ENCODE measurements at places on chromosomes 7 and 10. TPM values are rescaled to one million over a fixed set of nuclear protein-coding genes. Genes with fewer than 3 reads are reported as not detected.

DNA sequence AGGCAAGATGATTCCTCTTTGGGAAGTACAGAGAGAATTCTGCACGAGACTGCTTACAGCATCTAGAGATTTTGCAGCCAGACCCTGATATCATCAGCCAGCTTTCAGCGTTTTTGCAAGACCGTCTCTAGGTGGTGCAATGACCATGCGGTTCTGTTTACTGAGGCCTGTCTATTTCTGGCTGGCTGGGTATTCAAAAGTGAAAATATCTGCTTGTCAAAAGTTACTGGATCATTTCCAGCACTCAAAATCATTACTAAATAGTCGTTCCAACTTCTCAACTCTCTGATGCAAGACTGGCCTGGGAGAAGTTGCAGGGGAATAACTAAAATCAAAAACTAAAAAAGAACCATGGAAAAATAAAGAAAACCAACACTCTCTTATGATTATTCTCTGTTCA, 240.1 kb downstream of the ELMO1 start:
- peak; percentile 64 for DNase-seq

DNA sequence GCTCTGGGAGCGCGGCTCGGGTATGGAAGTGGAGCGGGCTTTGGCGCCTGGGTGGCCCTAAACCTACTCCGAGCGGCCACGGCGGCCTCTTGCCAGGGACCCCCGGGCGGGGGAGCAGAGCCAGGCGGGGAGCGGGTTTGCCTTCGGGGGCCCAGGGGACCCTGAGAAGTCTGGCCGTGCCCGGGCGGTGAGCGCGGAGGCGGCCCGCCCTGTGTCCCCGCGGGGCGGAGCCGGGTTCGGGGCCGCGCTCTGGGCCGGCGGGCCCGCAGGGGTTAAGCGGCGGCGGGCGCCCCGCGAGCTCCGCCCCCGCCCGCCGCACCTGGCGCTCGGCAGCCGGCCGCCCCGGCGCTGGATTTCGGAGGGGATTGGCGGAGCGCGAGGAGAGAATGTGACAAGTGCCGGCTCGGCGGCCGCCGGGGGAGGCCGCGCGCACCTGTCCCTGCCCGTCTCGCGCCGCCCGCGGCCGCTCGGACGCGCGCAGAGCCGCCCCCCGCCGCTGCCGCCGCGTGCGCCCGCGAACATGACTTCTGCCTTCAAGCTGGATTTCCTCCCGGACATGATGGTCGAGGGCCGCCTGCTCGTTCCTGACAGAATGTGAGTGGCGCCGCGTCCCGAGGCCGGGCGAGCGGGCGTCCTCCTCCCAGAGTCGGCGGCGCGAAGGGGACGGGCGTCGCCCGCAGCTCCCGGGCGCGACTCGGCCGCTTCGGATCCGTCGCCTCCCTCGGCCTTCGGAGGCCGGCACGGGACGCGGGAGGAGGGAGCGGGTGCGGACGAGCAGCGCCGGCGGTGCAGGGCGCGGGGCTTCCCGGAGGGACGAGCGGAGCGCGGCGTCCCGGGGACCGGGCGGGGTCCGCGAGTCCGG, at the start of gene CELF2:
CELF2 (plus strand) TSS at position 303 of the 862 bp plus-strand sequence; CDS start at position 521, 218 bp downstream.
- peak; percentile 74 for DNase-seq

DNA sequence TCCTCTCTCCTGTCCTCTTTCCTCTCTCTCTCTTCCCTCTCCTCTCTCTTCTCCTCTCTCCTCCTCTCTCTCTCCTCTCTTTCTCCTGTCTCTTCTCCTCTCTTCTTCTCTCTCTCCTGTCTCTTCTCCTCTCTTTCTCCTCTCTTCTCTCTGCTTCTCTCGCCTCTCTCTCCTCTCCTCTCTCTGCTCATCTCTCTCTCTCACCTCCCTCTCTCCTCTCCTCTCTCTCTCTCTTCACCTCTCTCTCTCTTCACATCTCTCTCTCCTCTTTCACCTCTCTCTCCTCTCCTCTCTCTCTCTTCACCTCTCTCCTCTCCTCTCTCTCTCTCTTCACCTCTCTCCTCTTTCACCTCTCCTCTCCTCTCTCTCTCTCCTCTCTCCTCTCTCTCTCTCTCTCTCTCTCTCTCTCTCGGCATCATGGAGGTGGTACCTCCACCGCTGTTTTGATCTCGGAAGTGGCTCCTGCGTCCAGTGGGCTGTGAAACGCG, 30.1 kb downstream of the CFAP46 start:
- DNase-seq = no peak

DNA sequence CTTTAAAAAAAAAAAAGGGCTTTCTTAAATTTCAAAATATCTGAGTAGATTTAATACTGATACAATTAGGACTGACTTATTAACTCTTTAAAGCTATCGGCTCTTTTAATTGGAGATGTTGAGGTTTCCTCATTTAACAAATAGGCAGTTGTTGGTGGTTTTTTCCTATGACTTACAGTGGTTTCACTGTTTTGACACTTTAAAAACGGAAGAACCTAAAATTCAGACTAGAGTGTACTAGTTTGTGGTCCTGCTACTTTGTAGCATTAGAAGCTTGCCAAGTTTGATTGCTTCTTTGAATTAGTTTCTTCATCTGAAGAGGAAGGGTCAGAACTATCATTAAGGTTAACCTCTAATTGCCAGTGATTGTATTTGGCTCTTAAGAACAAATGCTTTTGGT, 27.7 kb downstream of the CUL1 start:
- no peak for DNase-seq

GRCh38 chr7:128946936-128947830, 9.5 kb downstream of the IRF5 start:
- DNase-seq = no peak

The RNF148 gene
- total RNA-seq = 0.63 TPM

GRCh38 chr10:101536800-101537199, 51.3 kb downstream of the POLL start:
- no peak for DNase-seq

DNA sequence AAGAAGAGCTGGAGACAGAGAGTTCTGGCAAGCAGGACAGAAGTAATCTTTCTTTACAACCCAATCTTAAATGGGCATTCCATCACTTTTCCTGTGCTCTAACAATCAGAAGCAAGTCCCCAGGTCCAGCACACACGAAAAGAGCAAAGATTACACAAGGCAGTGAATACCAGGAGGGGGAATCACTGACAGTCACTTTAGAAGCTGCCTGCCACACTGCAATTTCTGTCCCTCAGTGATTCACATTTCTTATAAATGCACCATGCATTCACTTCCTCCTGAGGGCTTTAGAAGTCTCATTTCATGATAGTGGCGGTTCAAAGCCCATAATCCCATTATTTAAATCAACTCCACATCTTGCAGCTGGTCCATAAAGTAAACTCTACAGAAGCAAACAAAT, 362.5 kb downstream of the POM121L12 start:
- DNase-seq = no peak

DNA sequence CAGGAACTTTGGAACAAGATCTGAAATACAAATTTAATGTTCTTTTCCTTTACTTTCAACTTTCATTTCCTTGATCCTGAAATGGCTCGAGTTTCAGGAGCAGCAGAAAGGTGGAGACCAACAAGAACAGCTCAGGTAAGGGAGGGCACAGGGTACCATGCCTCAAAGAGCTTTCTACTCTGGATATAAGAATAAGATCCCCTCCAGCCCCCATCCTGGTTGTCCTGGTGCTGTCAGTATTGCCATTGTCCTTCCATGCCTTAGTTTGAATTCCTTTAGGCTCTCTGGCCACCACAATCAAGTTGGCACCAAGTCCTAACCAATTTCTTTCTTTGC, 12.5 kb upstream of the CALU start:
- no peak for DNase-seq

DNA sequence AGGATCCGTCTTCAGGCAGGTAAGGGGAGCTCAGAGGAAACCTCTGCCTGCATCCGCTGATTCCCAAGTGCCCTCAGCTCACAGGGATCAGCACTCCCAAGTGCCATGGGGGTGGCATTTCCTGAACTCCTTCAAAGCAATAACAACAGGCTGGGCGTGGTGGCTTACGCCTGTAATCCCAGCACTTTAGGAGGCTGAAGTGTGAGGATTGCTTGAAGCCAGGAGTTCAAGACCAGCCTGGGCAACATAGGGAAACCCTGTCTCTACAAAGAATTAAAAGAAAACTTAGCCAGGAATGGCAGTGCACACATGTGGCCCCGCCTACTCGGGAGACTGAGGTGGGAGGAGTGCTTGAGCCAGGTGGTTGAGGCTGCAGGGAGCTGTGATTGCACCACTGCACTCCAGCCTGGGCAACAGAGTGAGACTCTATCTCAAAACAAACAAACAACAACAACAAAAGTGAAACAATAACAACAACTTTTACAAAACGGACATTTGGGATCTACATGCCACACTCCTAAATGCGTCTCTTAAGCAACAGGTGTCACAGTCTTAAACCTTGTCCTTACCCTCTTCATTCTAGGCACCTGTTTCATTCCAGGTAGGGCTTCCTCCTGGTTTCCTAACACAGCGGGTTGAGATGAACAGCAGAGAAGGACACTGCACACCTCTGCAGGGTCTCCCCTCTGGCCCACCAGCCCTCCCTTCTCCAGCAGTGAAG, 73.8 kb downstream of the PAXIP1 start:
- DNase-seq = no peak

GRCh38 chr7:133556553-133556952, 303.7 kb downstream of the EXOC4 start:
- no peak for DNase-seq

GRCh38 chr10:2948127-2948854, 119.1 kb upstream of the PFKP start:
- no peak for DNase-seq

DNA sequence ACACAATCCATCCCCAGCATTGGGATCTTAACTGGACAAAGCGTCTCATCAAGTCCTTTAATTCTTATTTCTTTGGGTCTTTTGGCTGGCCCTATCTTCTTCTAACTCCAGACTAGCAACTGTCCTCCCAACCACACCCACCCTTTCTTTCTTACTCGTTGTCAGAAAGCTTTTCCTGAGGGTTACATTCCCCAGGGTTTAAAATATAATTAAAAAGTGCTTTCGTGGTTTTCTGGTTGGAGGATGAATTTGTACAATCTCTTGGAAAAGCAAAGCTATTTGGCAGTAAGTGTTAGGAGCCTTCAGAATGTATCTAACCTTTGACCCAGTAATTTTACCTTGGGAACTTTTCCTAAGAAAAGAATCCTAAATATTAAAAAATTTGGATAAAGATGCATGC, 10.4 kb upstream of the ITGB8 start:
- DNase-seq = no peak

DNA sequence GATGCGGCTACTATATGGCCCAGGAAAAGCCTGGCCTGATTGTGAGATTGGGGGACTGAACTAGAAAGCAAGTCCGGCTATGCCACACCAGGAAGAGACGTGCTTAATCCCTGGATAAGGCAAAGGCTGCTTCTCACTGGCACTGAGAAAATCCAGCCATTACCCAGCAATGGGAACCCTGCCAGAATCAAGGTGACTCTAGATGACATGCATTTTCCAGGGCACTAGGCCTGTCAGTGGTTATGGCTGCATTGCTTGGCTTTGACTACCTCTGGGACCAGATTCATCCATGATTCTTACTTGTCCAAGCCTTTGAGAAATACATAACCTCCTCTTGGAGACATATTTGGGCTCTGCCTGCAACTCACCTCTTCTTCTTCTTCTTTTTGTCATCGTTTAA, 317.2 kb downstream of the GRID1 start:
- no peak for DNase-seq

The SCIN gene
- 0.10 TPM for total RNA-seq

- DNase-seq = no peak
These were observed 152.2 kb downstream of the CRPPA start for GRCh38 chr7:16268821-16269768.

GRCh38 chr10:31864834-31865518, 63.7 kb downstream of the ARHGAP12 start:
- DNase-seq = no peak

DNA sequence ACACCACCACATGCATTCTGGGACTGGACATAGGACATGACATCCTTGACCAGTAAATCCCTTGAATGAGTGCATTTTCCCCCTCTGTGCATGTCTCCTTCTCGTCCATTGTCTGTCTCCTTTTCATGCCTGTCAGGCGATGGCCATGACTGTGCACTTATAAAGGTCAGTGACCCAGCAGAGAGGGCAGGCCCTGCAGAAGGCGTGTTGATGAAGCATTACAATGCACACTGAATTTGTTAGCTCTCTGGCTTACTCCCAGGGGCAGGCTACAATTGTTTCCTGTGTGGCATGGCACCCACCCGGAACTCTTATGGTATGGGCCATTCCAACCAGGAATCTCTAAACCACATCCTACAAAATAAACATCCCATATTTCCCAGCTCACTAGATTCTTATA, 71.1 kb downstream of the SAMD9 start:
- no peak for DNase-seq

Measured in left cardiac atrium (tissue), 4 donors.